ENCODE measurements at places on chromosomes 2 and 18.

- no peak for DNase-seq
Observed at GRCh38 chr2:19881221-19881907, 20.4 kb downstream of the TTC32 start.

DNA sequence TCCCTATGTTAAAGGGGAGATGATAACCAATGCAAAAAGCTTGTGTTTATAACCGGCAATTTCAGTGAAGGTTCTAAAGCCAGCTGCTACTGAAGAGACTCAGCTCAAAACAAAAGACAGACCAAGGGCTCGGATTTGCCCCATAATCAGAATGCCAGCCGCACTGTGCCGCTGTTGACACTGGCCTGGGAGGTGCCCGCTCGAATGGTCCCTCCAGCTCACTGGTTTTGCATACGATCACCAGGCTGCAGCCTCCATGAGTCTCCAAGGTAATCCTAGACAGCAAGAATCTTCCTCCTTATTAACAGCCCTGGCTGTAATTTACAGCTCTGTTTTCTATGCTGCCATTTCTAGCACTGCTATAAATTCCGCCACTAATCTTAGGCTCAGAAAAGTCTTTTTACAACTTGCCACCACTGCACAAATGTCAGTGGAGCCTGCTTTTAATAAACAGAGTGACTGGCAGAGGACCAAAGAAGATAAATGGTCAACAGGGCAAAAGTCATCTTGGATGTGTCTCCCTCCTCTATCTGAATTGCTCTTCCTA is 155.7 kb upstream of the SH3BP4 start:
- no peak for DNase-seq

GRCh38 chr18:27411013-27411412 is 225.9 kb upstream of the CHST9 start:
- no peak for DNase-seq

DNA sequence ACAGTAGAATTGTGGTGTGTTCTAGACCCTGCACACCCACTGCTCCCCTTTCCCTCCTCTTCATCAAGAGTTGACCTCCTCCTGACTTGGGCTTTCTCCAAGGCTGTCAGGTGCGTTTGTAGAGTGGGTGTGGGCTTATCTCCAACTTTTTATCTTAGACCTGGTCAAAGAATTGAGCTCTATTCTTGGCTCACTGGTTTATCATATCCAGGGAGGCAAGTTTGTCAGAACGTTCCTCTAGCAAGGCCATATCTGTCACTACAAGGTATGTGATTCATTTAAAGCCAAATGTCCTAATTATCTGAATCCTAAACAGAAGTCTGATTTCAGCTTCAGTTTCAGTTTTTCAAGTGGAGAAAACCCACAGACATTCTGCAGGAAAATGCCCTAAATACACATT is 117.1 kb upstream of the MGAT5 start:
- no peak for DNase-seq

- DNase-seq: no peak
Observed at GRCh38 chr2:233968556-233968955, 51.4 kb downstream of the TRPM8 start.

DNA sequence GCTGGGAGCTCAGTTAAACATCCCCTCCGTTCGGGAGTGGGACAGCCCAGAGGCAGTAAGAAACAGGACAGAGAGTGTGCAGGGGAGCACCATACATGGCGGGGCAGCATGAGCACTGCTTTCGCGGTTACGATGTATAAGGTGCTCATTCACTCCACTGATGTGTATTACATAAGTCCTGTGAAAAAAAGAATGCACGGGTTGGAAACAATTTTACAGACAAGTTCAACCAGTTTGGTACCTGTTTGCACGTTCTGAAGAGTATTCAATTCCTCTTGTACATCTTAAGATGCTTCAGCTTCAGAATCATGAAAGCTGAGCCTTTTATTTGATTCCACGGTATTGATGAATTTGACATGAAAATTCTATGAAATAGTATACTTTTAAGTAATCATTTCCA is 97.8 kb upstream of the NETO1 start:
- DNase-seq: no peak

GRCh38 chr18:45962461-45962860 is 4.7 kb downstream of the EPG5 start:
- DNase-seq: no peak

DNA sequence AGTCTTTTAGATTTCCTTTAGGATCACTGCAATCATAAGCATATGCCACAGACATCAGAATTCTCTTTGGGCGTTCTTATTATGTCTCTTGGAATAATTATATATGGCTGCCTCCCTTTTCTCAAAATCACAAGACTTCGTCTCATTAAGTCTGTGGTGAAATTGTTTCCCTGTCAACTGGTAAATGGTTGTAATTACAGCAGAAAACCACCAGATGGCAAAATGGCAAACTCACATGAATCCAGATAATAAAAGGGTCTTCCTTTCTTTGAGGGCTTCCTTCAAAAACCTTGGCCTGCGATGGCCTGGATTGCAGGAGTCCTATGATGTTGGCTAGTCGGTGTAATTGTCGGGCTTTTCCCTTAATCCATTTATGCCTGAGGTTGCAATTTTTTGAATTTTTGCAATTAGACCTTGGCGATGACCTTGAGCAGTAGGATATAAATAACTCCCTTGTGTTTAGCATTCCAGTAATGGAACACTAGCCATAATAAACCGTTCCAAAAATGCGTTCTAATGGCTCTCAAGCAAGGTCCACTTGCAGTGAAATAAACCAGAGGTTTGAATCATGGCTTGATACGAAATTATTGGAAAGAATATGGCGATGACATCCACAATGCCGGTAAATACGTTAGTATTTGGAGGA is 656.4 kb downstream of the MBD2 start:
- DNase-seq: peak; percentile 55

- no peak for DNase-seq
Observed at GRCh38 chr18:35019933-35020332, 21.3 kb upstream of the MAPRE2 start.

GRCh38 chr18:63518178-63519012 is 23.8 kb upstream of the SERPINB12 start:
- peak; percentile 75 for DNase-seq

DNA sequence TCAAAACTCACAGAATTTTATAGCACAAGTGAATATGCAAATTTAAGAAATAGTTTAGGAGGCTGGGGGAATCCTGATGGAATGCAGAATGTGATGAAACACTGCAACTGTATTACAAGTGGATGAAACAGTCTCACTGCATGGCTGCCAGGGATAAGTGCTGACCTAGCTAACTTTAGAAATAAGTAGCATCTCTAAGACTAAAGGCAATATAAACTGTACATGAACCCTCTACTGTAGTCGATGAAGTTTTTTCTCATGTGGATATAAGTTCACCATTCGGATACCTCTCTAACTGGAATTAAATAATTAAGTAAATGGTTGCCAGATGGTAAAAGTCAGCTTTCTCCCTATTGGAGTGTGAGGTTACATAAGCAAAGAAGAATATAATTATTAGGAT is 777.8 kb upstream of the RAB6C start:
- no peak for DNase-seq
